ENCODE measurements at places on chromosomes 11 and 22. TPM values are rescaled to one million over a fixed set of nuclear protein-coding genes. Genes with fewer than 3 reads are reported as not detected.

DBX1 gene
- total RNA-seq: not detected

- H3K36me3 ChIP-seq: no peaks in the 10 kb centered on the region
- no peak overlapping the region for H3K4me3 ChIP-seq
- H3K4me1 ChIP-seq: no peaks in the 10 kb centered on the region
- H3K27ac ChIP-seq: no peak overlapping the region
- DNase-seq: no peak
These were observed 35.0 kb upstream of the MRGPRX1 start for GRCh38 chr11:18974192-18974591.

DNA sequence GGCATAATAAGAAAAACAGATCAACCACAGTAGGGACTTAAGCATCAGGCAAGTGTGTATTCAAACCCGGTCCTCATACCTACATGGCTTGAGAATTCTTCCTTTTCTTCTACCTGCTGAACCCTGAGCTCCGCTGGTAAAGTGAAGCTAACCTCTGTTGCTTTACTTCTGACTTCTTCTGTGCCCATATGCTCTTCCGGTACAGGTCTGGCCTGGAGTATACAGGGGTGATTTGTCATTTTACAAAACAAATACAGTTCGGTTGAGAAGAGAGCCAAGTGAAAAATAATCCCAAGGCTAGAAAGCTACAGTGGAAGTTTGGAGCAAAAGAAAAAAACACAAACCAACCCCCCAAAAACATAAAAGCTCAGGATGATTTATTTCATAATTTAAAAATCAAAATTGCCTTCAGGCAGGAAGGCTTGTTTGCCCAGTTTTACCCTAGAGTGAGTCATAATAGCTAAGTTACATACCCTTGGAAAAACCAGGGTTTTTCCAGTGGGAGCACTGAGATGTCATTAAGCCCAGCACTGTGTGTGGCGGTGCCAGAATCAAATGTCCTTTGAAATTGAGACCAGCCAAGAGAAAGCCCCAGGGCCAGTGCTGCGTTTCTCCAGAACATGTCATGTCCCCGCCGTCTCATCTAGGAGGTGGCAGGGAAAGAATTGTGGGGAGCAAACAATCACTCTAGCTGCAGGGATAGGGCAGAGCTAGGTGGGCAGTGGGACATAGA is 305.5 kb upstream of the ISX start:
- no peak overlapping the region for H3K4me3 ChIP-seq
- H3K4me1 ChIP-seq: no peaks in the 10 kb centered on the region
- DNase-seq: no peak
- no peaks in the 10 kb centered on the region for H3K36me3 ChIP-seq
- no peak overlapping the region for H3K27ac ChIP-seq
- H3K27me3 ChIP-seq: no peaks in the 10 kb centered on the region

GRCh38 chr11:42812361-42812760 is 499.4 kb upstream of the API5 start:
- no peaks in the 10 kb centered on the region for H3K27me3 ChIP-seq
- H3K4me3 ChIP-seq: no peak overlapping the region
- DNase-seq: no peak

- H3K27ac ChIP-seq: no peak overlapping the region
- H3K36me3 ChIP-seq: no peaks in the 10 kb centered on the region
- H3K4me3 ChIP-seq: no peak overlapping the region
- no peaks in the 10 kb centered on the region for H3K27me3 ChIP-seq
These were observed 34.6 kb upstream of the MMP13 start for GRCh38 chr11:102990145-102990544.
